ENCODE measurements at places on chromosomes 1 and 21. TPM values are rescaled to one million over a fixed set of nuclear protein-coding genes. Genes with fewer than 3 reads are reported as not detected.

- peak; percentile 32 for DNase-seq
Observed at GRCh38 chr1:181023265-181024057, 791 bp upstream of the STX6 start.

Gene DCST2
- 0.52 TPM for total RNA-seq

DNA sequence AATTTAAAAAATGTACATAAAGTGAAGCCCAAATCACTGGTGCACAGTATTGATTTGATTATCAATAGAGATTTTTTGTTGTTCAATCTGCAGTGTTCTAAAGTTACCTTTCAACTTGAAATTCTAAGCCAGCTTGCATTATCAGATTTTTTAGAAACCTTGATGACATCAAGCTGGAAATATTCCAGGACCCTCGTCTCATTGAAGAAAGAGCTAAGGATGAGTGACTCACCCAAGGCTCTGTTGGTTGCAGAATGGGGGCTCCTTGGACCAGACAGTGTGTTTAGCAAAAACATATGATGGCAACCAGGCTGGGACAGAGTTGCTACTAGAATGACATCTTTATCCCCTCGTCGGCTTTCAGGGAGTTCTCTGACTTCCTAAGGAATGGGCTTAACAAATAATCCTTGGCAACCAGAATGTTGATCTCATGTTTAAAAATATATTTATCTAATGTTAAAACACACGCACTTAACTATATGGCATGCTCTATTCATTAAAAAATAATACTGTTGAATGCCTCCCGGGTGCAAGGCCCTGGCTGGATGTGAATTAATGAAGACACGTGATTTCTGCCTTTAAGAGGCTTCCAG is 79.7 kb downstream of the RUNX3 start:
- DNase-seq: no peak

DNA sequence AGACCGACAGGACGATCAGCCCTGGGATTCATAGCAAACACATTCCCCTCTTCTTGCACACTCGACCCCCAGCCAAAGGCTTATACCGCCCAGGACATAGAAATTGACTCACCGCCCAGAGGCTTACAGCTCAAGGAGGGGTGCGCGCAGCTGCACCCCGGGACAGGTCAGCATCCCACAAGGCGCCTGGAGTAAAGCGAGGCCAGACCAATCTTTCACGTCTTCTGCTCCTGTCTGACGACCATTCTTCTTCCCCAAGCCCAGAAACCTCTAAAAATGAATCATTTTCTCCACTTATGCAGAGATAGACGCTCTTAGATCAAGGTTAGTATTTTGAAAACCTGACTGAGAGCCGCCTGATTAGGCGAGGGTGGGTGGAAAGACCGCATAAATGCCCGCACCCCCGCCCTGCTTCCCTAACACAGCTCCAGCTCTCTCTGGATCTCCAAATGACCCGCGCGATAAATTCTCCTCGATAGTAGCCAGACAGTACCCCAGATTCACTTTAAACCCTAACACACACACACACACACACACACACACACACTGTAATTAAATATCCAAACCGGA is 1.9 kb upstream of the LHX8 start:
- no peak for DNase-seq

GRCh38 chr1:85022700-85023099 is 25.6 kb downstream of the MCOLN3 start:
- DNase-seq: no peak

Gene ILDR2
- 0.54 TPM for total RNA-seq

GRCh38 chr1:30837653-30838052 is 70.9 kb downstream of the SDC3 start:
- DNase-seq: no peak

Gene ANXA9
- 0.16 TPM for total RNA-seq

Gene HSD11B1
- total RNA-seq: not detected

Gene MYCL
- total RNA-seq: not detected

- no peak for DNase-seq
Observed at GRCh38 chr1:234686035-234686434, 76.1 kb upstream of the IRF2BP2 start.

DNA sequence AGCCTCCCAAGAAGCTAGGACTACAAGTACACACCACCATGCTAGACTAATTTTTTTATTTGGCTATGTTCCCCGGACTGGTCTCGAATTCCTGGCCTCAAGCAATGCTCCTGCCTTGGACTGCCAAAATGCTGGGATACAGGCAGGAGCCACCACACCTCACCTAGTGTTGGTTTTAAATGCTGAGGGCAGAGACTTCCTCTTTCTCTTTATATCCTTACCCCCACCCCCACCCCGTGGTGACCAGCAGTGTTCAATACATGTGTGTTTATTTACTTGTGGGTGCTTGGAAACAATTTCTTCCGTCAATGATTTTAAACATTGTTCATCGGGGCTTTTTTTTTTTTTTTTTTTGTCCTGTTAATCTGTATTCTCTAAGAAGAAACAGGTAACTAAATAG is 158.9 kb downstream of the ZBTB18 start:
- DNase-seq: no peak

DNA sequence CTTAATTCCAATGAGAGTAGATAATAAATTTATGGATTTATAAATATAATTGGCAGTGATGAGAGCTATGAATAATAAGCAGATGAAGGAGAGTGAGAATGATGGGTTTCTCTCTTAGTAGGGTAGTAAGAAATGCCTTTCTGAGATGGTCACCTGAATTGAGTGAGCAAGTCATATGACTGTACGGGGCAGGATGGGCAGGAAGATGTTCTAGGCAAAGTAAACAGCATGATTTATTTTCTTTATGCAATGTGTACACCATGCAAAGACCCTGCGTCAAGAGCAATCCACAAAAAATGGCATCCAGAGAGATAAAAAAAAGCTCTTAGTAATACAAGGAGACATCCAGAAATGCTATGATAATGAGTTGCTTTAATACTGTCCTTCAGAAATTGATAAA is 409.9 kb downstream of the HLX start:
- DNase-seq: no peak

DNA sequence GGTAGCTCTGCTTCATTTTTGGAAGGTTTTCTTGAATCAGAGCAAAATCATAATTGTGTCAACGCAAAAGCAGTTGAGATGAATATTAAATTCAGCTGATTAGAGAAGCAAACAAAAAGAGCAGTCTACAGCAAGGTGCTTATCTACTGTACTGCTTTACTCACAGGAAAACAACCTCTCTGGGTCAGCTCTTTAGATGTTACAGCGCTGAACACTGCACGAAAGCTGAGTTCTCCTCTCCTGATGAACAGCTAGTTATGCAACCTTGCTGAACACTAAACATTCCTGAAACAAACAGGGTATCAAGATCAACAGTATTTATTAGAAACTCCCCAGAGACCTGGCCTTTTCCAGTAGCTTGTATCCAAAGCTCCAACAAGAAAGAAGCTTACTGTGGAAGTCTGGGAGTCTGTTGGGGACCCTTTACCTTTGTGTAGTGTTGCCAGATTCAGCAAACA is 41.3 kb downstream of the TBCE start:
- DNase-seq: no peak

DNA sequence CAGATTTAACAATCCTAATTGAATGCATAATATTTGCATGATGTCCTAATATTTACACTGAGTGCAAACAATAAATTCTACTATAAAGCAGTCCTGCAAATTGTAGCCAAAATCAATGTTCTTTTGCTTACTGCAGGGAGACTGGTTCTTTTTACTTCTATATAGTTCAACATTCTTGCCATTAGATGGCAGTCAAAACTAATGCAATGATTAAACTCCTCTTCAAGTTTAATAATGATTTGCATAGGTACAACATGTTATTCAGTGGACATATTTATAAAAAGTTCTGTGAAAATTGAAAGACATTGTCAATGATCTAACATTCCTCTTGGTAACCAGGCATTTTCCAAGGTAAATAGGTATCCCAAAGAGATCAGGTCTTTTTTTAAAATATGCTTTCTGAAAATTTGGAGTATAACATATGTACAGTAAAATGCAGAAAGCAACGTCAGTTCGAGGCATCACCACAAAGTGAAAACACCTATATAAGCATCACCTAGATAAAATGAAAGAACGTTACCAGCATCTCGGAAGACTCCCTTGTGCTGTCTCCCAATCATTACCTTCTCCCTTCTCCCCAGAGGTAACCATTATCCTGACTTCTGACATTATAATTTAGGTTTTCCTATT is 9.8 kb upstream of the FNBP1L start:
- no peak for DNase-seq

Gene CFAP74
- total RNA-seq: not detected

All from CD8-positive, alpha-beta T cell (primary cell).